ENCODE measurements at places on chromosomes 4 and X.

DNA sequence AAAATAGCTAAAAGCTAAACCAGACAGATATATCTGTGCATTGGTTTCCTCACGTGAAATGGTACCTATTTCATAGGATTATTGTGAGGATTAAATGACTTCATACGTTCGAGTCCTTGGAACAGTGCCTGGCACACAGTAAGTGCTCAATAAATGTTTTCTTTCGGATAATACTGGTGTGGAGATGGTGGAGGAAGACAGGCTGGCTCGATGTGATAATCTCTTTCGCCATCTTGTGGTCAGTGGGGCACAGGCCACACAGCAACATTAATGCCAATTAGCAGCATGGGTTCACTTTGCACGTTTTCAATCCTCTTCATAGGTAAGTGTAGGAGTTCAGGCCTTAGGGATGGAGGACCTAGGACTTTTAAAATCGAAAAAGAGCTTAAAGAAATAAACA, 9.3 kb downstream of the PAGE4 start:
- no peak for DNase-seq

GRCh38 chrX:9816084-9816700, 30.0 kb downstream of the SHROOM2 start:
- no peak for DNase-seq

DNA sequence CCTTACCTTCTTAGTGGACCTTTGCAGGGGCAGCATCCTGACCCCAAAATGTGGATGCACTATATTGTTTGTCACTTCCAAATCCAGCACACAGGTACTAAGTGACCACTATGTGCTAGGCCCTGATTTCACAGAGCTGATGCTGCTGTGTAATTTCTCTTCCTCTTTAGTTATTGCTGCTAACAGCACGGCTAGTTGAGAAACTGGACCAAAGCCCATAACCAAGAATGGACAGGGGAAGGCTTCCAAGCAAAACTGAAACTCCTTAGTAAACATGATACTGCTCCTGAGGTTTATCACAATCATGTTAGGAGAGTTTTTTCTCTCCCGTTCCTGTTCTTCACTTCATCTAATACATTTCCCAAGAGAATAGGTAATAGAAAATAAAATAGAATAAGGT, 172.9 kb upstream of the TTC29 start:
- no peak for DNase-seq

DNA sequence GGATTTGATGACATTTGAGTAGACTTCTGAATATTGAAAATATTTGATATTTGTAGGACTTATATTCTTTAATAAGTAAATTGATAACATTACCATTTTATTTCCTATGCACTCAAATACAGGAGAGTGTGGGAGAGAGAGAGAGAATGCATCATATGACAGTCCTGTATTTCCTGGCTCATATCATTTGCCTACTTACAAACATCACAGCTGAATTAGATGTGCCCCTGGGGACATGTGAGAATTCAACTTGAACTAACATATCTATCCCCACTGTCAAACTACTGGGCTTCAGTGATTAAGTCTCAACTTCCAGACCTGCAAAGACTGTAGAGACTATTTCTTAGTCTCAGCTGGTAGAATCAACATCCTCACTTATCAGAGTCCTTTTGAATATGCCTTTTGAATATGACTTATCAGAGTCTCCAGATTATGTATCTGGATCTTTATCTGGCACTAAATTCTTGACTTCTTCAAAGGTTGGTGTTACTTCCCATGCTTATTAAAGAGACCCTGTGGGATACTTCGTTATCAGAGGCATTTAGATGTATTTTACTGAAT, 75.5 kb downstream of the PABPC4L start:
- no peak for DNase-seq

Measured in vagina (tissue), 2 donors.